SK-N-MC (cell line): ENCODE measurements at places on chromosomes 4 and X.

DNA sequence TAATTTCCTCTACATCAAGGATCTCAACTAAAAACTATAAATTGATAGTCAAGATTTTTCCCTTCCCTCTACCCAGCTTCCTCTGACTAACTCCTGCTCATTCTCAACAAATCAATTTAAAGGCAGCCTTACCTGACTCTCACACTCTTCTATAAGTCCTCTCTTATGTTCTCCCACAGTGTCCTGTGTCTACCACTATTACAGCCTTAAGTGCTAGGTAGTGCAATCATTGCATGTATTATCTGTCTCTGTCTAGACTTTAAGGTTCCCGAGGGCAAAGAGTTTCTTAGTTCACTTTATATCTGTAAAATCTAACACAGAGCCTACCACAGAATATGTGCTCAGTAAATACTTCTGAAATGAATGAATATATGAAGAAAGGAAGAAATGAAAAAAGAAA lies 123.7 kb downstream of the BTC start:
- DNase-seq = no peak

GRCh38 chr4:84232309-84233095 lies 266.6 kb downstream of the NKX6-1 start:
- no peak for DNase-seq

GRCh38 chr4:129543299-129543698 lies 447.3 kb downstream of the C4orf33 start:
- DNase-seq = no peak

GRCh38 chr4:184669251-184669650 lies 19.7 kb downstream of the PRIMPOL start:
- DNase-seq = no peak

- no peak for DNase-seq
Measured at GRCh38 chr4:52713456-52713937, 37.7 kb downstream of the ERVMER34-1 start.

GRCh38 chr4:108030332-108030731 lies 40.6 kb downstream of the HADH start:
- DNase-seq = no peak

- no peak for DNase-seq
Measured at GRCh38 chr4:42643685-42644084, 13.2 kb downstream of the ATP8A1 start.

DNA sequence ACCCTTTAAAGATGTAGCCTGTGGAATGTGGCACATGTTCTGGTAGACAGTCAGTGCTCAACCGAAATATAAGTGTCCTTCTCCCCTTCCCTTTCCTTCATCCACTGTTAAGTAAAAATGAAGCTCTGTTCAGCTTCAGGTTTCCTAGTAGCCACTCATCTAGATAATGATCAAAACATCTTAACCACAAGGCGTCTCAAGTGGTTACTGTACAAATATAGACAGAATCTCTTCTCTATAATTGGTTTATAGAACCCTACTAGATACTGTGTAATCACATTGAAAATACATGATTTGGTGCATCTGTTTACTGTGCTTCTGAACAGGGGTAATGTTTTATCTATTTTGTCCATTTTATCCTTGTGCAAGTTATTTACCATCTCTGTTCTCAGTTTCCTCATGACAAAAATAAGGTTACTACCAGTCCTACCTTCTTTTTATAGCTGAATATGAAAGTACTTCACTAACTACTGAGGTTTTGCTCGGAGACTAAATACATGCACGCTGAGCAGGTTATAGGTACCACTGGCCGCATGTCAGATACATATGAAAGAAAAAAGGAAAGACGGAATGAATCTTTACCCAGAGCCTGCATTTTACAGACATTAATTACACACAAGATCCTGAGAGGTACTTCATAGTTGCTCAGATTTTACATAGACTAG lies 20.3 kb upstream of the SLC25A4 start:
- DNase-seq = no peak

- DNase-seq = no peak
Measured at GRCh38 chr4:107577743-107578142, 142.3 kb downstream of the PAPSS1 start.

DNA sequence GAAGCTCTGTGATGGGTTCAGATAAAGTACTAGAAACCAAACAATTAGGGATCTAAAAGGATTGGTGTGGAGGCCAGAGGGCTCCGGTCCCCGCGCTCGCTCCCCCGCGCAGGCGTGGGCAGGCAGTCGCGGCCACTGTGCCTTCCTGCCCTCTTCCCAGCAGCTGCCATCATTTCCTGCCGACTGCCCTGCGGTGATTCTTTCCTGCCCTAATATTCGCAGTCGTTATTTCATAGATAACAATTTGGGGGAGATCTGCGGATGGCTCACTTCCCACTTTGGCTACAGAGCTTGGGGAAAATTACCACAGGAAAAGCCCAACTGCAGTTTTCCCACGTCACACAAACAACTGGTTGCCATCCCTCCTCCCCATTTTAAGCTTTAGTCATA lies 2.2 kb downstream of the GRIA2 start:
- DNase-seq = no peak

GRCh38 chrX:94288325-94288724 lies 614.3 kb downstream of the FAM133A start:
- no peak for DNase-seq

DNA sequence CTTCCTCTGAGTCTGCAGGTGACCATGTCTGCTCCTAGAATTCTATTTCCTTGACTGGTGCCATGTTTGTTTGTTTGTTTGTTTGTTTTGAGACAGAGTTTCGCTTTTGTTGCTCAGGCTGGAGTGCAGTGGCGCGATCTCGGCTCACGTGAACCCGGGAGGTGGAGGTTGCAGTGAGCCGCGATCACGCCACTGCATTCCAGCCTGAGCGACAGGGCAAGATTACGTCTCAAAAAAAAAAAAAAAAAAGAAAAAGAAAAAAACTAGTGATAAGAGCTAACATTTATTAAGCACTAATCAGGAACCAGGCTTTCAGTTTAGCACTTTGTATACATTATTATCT lies 7.2 kb downstream of the SAT1 start:
- no peak for DNase-seq

DNA sequence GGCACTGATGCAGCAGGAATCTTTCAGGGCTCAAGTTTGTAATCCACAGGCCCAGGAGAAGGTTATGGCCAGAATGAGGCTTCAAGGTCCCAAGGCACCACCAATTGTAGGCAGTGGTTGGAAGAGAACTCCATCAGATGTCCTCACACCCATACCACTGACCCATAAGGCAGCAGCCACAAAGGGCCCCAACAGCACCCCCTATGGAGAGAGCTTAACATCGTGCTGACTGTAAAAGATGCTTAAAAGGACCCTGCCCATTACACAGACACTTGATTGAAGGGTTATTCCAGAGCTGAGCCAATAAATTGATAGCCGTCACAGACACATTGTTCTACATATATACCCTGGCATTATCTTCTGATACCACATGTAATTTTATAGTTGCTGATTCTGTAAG lies 113.7 kb downstream of the SOWAHB start:
- DNase-seq = no peak

- no peak for DNase-seq
Measured at GRCh38 chr4:1248245-1249147, at the start of gene CTBP1. CTBP1 (minus strand) TSS chr4:1249130; CDS start chr4:1241331, 7,799 bp downstream.

DNA sequence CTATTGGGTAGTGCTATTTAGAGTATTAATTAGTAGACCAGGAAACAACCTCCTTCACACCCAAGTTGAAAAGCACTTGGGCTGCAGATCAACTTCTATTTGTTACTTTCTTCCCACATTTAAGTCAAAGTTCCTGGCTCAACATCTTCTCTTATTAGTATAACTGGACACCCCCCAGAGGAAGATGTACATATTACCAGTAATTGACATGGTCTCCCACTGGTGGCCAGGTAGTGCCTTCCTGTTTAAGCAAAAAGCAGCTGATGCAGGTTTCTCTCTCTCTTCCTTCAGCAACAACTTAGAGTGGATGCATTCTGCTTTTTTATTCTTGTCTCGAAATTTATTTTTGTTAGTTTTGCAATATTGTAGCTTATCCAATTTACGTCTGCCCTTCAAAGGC lies 438.1 kb downstream of the GBA3 start:
- DNase-seq = no peak

DNA sequence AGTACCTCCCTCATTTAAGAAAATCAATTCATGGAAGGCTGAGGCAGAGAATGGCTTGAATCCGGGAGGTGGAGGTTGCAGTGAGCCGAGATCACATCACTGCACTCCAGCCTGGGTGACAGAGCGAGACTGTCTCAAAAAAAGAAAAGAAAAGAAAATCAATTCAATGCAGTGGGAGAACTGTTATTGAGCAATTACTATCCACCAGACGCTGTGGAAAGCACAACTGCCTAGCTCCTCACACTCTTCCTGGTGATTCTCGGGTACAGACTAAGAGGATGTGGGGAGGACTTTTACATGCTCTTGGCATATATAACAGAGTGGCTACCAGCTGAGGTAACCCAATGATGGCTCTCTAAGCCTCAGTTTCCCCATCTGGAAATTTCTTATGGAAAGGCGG lies 2.7 kb upstream of the TMSB4X start:
- DNase-seq = no peak

DNA sequence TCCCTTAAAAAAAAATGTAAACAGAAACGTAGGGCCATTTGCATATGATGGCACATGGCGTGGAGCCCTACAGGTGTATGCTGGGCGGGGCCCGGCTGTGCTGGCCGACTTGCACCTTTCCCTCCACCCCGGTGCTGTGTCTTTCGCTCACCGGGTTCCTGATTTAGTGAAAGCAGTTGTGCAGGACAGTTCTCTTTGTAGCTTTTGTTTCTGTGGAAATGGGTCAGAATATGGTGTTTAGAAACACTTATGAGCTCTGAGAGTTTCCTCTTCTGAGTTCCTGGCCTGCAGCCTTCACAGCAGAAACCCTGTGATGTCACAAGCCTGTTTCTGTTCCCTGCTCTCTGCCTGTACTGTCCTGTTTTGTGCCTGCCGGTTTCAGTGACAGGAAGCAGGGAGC lies 22.5 kb upstream of the MSANTD1 start:
- no peak for DNase-seq

DNA sequence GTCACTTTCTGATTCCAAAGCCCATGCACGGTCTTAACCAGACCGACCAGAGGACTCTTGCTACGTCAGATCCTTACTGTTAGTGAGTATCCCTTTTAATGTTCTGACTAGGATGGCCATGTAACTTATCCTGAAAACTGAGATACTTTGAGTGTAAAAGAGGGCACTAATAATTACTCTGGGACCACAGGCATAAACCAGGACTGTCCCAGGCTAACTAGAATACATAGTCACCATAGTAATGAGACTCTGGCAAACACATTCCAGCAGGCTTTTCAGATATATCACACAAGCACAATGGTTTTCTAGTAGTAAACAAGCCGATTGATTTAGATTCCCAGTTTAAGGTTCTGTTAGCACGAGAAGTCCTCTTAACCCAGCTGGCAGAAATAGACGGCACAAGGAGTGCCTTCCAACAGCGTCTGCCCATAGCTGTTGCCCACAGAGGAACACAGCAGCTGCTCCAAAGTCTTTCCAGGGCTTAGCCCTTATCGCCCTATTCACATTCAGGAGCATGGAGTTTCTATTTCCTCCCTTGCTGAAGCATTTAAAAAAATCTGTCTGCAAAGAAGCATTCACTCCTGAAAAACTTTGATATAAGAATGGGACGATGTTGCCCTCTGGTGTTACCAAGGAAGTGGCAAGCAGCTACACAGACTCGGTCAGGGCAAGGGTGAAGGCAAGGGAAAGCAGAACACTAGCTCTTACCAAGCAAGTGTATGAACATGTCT lies 92.4 kb downstream of the CXCL13 start:
- no peak for DNase-seq

DNA sequence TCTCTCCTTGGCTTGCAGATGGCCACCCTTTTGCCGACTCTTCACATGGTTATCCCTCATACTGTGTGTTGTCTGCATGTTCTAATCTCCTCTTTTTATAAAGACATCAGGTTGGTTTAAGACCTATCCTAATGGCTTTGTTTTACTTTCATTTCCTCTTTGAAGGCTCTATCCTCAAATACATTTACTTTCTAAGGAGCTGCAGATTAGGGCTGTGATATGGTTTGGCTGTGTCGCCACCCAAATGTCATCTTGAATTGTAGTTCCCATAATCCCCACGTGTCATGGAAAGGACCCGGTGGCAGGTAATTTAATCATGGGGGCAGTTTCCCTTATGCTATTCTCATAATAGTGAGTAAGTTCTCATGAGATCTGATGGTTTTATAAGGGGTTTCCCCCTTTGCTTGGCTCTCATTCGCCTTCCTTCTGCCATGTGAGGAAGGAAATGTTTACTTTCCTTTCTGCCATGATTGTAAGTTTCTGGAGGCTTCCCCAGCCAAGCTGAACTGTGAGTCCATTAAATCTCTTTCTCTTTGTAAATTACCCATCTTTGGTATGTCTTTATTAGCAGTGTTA lies 204.5 kb downstream of the RELL1 start:
- DNase-seq = no peak

DNA sequence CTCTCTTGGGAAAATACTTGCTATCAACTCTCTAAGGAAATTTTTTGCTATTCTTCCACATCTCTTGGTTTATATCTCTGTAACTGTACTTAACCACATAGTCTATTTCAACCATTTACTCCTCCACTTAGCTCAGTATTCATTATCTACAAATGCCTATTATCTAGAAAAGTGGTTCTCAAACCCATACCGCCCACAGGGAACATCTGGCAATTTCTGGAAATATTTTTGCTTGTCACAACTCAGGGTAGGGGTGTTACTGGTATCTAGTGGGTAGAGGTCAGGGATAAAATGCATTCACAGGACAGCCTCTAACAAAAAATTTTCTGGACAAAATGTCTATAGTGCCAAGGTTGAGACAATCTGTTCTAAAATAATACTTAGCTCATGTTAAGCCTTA lies 14.4 kb downstream of the ATRX start:
- DNase-seq = no peak

GRCh38 chr4:102959496-102959895 lies 60.0 kb downstream of the SLC9B1 start:
- no peak for DNase-seq

DNA sequence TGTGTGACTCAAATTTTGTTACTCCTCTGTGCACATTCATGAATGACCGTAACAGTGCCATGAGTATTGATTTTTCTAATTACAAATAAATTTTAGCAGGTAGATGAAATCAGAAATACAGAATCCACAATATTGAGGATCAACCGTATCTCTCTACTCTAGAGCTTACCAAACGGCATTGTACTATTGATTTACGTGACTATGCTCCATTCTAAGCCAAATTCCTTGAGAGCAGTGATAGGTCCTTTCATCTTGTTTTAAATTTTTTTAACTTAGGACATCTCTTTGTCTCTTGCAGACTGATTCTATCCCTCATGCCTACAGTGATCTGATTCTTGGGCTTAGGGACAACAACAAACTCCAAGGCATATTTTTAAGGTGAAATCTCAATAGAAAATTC lies 172.3 kb upstream of the C1QTNF7 start:
- no peak for DNase-seq
